NCI-H1105 (cell line): ENCODE measurements at places on chromosomes 11 and 22.

- DNase-seq, result no peak
Measured at GRCh38 chr22:20164863-20165262, 14.0 kb upstream of the CCDC188 start.

- DNase-seq, result no peak
Measured at GRCh38 chr11:23317816-23318215, 457.5 kb upstream of the CCDC179 start.

DNA sequence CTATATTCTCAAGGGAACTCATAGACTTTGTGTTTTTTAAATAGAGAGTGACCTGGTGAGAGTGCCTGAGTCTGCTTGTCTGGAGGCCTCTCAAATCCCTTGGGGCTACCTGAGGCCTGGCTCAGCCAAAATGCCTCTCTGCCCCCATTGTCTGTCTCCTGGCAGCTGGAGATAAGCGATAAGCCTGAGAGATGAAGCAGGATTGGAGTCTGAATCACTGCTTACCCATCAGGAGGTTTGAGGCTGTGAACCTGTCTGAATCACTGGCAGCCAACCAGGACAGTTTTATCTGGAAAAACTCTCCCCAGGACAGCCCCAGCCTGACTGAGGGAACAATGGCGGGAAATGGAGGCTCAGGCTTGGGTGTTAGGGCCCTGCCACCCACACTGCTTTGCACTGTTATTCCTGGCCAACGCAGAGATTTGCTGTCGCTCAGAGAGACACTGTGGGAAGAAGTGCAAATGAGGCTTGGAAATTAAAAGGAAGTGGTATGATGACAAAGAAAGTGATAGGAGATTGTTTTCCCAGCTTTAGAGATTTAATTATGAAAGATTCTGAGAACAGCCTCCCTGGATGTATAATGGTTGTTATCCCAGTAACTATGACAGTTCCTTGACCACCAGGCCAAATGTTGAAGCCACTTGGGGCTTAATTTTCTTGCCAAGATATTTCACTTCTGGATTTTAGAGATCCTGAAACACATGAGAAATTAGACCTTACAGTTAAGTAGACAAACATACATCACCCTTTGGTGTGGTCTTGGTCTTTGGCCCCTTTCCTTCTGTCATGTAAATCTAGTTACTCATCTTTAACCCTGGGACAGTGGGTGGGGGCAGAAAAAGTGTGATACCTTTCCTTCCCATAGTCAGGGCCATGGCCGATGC, 102.1 kb downstream of the RASSF10 start:
- no peak for DNase-seq

GRCh38 chr22:23144432-23144831, 845 bp upstream of the RAB36 start:
- DNase-seq, result no peak

GRCh38 chr22:49487950-49488349, 339.7 kb downstream of the BRD1 start:
- DNase-seq, result no peak

GRCh38 chr11:130636722-130637464, 188.4 kb downstream of the ADAMTS15 start:
- DNase-seq, result no peak
